OCI-M1 (cell line): ENCODE measurements at places on chromosomes 6 and 20.

GRCh38 chr20:36496707-36497669, 44.3 kb upstream of the MYL9 start:
- no peak for DNase-seq

DNA sequence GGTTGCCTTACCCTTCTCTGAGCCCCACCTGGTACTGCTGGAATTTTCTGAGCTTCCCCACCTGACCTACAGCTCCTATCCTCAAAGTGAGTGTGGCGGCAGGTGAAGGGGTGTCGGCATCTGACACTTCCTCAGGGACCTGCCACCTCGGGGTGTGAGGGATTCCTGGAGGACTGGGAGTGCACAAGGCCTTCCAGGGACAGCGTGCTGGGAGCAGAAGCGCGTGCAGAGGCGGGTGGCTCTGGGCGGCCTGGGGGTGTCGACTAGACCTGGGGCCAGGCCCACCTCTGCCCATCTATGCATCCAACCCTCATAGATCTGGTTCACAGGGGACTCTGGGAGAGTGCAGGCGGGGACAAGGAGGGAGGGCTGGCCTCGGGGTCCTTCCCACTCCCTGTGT, 7.8 kb downstream of the DLGAP4 start:
- no peak for DNase-seq

GRCh38 chr6:134295953-134296553, 21.9 kb downstream of the SGK1 start:
- peak; percentile 97 for DNase-seq

DNA sequence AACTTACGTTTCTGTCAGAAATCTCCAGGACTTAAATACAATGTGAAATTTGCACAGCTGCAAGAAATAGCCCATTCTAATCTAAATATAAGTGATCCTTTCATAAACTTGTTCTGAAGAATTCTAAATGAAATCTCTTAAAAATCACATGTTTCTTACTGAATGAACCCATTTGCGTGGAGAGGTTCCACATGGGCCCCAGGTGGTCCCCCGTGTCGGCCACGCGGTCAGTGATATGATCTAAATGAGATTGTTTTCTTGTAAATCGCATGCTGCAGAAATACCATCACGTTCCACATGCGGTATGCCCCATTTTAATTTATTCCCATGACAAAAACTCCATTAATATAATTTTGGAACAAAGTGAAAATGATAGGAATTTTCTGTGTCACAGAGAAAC, 818.9 kb upstream of the SLC35B3 start:
- DNase-seq = no peak

DNA sequence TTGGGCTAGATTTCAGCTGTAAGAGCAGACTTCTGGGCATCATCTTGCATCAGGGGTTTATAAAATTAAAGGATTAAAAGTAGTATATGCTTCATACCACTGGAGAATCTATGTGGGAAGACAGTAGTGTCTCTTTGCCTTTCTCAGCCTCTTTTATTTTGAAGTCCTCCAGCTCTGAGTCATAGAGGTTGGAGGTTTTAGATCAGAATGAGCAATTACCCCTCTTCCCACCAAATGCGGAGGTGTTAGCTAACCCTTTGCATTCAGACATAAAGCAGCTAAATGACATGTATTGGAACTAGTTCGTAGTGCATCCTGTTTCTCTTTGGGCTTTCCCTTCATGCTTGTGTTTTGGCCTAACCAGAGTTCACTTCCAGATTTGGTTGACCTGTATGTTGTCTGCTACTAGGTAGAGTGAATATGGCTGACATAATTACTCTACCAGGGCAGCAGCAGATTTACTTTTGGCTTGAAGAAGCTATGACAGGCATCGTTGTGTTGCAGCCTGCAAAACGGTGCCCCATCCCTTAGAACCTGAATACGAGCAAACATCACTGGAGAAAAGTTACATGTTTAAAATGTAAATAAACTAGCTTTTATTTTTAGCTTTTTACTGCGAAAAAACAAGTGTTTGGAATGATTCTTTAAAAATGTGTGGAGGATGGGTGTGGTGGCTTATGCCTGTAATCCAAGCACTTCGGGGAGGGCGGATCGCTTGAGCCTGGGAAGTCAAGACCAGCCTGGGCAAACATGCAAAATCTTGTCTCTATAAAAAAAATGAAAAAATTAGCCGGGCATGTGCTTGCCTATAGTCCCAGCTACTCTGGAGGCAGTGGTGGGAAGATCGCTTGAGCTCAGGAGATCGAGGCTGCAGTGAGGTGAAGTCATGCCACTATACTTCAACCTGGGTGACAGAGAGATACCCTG, 82.2 kb downstream of the MYO6 start:
- no peak for DNase-seq

- DNase-seq = no peak
Measured at GRCh38 chr20:47326658-47327268, 29.7 kb downstream of the ZMYND8 start.
